ENCODE measurements at places on chromosomes 1 and 21.

GRCh38 chr1:62908168-62908695, 124.3 kb downstream of the ATG4C start:
- no peak for DNase-seq

DNA sequence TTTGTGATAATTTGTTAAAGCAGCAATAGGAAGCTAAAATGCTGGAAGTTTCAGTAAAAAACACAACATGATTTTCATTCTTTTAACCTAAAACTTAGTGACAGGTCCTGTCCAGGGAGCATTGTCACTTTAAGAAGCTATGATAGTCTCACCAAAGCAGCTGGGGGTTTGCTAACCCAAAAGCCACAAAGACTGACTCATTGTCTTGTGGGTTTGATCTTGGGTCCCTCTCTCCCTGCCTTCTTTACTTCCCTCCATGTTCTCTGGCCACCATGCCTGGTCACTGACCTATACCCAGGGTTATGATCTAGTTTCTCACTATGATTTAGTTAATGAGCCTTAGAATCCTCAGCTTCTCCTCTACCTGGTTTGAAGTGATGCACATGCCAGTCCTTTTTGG, 213.5 kb upstream of the PTGFR start:
- DNase-seq: no peak

DNA sequence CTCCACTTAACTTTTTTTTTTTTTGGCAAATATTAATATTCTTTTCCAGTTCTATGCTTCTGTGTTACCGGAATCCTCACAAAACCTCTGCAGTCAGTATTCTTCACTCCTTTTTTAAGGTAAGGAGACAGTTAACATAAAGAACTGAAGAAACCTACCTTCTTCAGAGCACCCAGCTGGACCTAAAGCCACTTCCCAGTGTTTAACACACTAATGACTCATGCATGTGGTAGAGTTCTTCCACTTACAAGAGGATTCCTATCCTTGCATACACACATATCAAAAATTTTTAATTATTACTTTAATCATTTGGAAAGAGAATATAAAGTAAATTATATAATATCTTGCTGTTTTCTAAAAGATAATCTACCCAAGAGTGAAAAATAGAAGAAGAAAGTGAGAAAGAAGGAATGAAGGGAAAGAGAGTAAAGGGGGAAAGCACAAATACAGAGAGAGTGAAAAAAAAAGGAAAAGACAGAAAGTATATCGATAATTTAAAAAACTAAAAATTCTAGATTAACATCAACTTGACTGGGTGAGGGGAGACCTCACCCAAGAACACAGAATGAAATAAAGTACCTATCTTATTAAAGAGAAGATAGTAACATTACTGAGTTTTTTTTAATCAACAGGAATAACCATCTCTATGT, 54.9 kb downstream of the ENAH start:
- DNase-seq: no peak

DNA sequence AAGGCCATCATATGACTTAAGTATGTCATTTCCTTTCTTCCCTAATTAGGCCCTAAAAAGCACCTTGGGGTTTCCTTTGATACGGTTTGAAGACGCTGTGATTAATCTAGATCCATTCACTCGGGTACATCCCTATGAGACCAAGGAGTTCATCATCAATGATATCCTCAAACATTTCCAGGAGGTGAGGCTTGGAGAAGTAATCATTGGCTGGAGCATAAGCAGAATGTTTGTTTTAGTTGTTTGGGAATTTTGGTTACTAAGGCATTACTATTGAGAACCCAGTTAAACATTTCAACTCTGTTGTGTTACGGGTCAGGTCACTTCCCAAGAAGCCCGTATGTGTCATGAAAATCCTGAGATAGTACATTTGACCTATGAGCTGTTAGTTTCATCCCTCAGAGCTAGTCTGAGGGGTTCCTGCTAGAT, 185.2 kb downstream of the VPS13D start:
- DNase-seq: no peak

DNA sequence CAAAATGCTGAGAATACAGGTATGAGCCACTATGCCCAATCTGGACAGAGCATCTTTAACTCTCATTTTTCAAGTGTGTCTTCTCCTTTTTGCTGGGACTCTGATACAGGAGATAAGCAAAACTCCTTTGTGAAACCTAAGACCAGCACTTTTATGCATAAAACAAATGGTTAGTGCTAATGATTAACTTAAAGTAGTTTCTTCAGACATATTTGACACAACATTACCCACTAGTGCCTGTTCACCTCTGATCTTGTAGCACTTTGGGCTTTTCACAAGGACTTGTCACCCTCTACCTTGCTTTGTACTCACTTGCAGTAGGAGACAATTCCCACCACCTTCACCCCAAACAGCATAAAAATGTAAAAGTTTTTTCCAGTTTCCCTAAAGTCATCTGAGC, 216.3 kb downstream of the RGS7 start:
- no peak for DNase-seq

GRCh38 chr21:35994613-35995012, 65.7 kb downstream of the SETD4 start:
- DNase-seq: no peak

DNA sequence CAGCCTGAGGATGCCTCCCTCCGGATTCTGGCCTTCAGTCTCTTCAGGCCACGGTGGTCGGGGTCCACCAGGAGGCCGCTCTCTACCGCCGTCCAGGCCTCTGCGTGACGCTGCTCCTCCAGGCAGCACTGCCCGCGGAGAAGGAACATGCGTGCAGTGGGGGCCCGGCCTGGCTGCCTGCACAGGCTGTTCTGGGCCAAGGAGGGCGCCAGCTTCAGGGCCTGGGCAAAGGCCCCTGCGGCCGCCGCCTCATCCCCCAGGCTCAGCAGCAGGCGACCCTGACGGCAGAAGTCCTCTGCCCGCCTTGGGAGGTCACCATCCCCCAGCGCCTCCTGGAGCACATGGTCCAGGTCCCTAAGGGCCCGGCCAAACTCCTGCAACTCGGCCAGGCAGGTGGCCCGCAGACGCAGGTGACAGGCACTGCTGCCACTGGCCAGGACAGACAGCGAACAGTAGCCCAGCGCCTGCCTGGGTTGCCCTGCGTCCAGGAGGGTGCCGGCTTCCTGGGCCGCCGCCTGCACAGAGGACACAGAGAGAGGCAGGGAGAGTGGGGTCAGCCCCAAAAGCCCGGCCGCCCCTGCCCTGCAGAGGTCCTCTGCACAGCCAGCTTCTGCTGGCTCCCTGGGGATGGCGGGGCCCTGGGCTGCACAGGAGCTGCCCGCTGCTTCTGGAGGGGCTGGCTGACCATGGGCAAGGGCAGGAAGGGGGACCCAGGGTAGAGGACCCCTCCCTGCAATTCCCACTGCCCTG, 8.7 kb upstream of the MMEL1 start:
- no peak for DNase-seq

GRCh38 chr1:184542291-184542690, 155.5 kb downstream of the C1orf21 start:
- no peak for DNase-seq

- DNase-seq: no peak
Measured at GRCh38 chr1:31624731-31625514, 7.4 kb downstream of the HCRTR1 start.

GRCh38 chr1:2643414-2644077, 10.7 kb upstream of the MMEL1 start:
- DNase-seq: no peak

- no peak for DNase-seq
Measured at GRCh38 chr1:26160527-26161414, 1.9 kb downstream of the FAM110D start.

DNA sequence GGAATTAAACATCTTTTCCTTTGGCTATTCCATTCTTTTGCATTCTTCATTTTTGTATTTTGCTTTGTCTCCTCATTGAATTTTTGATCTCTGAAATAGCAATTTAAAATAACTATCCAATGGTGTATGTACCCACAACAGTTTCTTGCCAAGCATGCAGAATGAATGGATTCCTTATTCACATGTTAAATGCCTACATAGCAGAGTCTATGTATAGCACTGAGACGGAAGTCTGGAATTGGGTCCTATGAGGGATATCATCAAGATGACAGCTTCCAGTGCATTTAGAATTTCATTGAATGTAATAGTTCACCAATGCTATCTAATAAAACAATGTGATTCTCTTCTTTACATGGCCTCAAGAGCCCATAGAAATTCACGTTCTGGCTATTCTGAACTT, 97.5 kb downstream of the MRPS6 start:
- no peak for DNase-seq

DNA sequence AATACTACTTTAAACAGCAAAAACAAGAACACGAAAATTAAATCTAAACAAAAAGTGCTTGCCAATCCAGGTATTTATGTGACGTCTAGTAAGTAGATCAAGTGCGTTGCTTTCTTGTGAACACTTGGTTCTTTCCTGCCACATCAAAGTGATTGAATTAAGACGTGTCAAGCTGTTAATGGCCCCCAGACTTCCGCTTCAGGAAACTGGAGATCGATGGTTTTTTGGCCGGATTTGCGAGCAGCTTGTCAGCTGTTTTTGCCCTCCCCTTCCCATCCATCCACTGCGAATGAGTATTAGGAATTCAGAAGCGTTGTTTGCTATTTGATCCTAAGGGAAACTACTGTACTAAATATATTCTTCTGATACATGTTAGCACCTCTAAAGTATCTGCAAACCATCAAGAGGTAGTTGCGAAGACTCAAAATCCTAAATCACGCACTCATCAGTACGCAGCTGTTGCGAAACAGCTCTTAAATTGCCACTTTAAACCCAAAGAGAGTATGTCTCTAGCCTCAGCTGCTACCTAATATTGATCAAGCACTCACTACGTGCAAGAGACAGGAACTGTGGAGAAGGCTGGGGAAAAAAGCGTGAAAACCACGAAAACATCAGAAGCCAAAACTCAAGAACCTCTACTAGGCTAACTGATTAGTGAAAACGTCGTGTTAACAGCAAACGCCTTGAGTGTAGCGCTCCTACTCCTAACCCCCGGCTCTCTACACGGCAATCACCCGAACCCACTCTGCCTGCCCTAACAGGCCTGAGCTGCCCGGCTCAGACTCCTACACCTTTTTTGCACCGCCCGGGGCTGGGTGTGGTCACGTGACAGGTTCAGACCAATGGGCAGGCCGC, 473 bp upstream of the BRDT start:
- DNase-seq: no peak

DNA sequence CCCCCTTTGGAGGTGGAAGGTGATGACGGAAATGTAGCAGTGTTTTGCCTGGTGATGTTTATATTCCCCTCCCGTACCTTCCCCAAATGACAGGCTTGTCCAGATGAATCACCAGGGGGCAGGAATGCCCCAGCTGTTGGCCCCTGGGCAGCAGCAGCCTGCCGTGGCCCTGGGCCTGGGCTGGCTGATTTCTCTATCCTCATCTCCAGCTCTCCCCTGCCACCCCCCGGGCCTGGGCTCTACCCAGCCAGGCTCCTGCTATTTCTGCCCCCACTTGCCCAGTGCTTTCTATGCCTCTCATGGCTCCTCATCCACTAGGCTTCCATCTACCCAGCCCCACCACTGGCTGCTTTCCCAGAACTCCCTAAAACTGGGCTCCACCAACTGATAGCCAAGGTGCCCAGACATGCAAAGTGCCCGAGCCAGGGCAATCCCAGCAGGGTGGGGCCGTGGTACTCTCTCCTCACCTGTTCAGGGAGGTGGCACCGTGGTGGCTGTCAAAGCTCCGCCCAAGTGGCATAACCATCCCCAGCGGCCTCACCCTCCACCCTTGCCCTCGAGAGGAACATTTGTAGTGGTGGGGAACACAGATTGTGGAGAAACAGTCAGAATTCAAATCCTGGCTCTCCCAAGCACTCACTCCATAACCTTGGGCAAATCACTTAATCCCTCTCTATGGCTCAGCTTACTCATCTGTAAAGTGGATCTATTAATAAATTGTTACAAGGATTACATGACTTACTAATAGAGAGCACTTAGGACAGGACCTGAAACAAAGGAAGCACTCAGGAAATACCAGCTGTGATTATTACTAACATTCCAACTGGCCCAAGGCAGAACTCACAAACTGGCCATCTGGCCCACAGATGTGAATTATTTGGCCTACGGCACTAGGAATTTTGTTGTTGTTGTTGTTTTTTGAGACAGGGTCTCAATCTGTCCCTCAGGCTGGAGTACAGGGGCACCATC, 12.8 kb upstream of the ECE1 start:
- DNase-seq: no peak

DNA sequence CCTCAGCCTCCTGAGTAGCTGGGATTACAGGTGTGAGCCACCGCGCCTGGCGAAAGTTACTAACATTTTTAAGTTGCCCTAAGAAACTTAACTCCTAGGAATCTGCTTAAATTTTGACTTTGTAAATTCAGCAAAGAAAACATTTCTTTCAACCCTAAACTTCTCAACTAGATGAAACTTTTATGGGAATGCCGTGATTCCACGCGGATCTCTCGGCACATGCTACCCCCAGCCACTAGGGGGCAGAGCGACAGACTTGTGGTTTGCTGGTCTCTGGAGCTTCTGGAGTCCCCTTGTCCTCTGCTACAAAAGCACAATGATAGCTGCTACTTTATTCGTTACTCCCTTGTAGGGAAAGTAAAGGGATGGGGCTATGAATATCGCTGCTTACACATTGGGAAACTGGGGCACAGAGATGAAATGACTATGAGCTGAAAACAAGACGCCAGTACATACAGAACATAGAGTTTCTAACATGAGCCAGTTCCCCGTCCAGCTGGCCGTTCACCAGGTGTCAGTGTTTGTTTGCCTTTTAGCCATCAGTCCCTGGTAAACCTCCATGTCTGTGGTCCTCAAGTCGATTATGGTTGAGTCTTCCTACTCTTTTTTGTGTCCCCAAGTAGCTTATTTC, 114.7 kb downstream of the PBX1 start:
- DNase-seq: no peak

DNA sequence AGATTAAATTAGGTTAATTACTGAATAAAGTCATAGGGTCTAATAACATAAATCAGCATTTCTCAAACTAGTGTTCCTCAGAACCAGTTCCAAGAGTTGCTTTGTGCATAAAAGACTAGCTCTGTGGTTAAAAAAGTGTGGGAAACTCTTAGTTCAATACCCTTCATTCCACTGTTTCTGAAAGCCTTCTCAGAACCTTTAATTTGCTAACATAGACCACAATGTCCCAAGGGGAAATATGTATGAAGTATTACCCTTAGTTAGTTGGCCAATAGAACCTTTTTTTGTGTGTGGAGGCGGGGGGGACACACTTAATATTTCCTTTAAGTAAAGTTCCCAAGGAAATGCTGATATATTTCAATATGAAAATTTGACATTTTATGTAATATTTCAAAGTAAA, 20.4 kb downstream of the ODF2L start:
- no peak for DNase-seq

GRCh38 chr1:23417570-23417969, 7.0 kb downstream of the TCEA3 start:
- DNase-seq: no peak

DNA sequence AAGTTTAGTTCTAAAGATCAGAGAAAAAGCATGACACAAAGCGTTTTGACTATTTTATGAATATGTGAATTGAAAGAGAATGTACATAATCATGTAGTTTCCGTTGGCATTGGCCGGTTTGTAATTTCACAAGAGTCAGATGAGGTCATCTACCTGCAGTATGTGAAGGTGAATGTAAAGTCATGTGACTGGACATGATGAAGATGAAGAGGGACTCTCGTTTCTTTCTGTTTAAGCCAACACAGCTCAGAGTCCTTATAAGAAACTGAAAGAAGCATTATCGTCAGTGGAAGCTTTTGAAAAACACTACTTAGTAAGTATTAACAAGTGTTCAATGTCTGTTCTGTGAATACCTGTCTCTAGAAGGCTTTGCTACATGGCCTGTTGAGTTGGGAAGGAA, 30.9 kb upstream of the PWP2 start:
- DNase-seq: no peak

GRCh38 chr1:23628951-23629387, 62.6 kb upstream of the RPL11 start:
- no peak for DNase-seq
